ENCODE measurements at places on chromosomes 3 and 15.

DNA sequence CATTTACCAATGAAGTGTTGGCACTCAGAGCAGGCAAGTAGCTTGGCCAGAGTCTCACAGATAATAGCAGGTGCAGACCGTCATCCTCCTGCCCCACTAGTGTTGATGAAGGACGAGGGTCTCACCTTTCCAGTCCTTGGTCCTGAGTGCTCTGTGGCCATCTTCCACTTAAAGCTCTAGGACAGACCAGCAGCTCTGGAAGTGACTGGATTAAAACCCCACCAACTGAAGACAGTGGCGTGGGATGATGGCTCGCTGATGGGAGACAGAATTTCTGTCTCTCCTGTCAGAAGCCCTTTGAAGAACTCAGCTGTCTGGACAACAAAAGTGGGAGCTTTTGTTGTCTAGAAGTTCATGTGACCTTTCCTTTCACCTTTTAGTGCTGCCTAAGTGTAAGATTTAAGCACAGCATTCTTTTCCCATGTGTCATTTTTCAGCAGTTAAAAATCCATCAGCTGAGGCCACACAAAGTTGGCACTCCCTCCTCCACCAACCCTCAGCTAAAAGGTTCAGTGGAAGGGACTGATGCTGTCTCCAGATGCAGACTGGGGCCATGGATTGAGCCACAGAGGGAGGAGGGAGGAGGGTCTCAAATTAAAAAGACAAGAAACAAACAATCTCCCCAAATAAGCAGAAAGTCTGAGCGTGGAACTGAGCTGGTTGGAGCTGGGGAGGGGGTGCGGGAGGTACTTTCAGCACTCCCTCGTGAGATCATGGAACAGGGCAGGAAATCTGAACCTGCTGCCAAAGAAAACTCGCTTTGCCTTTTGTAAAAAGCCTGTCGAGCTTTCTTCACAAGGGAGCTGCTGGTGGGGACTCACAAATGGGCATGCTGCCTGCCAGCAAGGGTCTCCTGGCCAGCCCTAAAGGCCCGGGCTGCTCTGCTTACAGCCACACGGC is 148.5 kb upstream of the CTDSPL start:
- DNase-seq: no peak

- DNase-seq: no peak
Observed at GRCh38 chr3:23519314-23520208, 286.2 kb upstream of the UBE2E1 start.

- no peak for DNase-seq
Observed at GRCh38 chr3:100087198-100087597, 27.1 kb downstream of the FILIP1L start.

DNA sequence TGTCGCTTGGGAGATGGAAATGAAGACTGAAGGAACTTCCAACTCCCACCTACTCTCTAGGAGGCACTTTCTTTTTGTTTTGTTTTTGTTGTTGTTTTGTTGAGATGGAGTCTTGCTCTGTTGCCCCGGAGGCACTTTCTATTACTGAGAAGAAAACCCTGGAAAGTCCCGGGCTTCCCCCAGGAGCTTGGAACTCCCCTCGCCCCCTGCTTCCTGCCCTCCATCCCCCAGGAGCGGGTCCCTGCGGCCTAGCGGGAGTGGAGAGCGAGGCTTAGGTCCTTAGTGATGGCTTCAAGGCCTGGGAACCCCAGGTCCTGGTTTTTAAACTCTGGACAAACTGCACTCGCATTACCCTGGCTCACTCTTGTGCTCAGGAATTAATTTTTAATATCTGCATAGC is 195.7 kb downstream of the OCA2 start:
- no peak for DNase-seq

DNA sequence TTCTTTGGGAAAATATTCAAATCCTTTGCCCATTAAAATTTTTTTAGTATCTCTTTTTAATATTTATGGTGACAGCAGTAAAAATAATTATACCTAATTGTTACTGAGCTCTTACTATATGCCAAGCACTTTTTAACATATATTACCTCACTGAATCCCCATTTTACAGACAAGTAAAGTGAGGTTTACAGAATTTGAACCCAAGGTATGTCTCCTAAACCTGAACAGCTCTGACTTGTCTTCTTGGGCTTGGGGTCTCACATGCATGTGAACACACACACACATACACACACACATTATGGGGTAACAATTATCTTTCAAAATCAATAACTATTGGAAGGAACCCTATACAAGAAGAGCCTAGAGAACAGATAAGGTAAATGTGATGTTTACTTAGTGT is 62.2 kb upstream of the ADCY5 start:
- DNase-seq: no peak

GRCh38 chr3:188191460-188191859 is 37.5 kb downstream of the LPP start:
- DNase-seq: no peak

DNA sequence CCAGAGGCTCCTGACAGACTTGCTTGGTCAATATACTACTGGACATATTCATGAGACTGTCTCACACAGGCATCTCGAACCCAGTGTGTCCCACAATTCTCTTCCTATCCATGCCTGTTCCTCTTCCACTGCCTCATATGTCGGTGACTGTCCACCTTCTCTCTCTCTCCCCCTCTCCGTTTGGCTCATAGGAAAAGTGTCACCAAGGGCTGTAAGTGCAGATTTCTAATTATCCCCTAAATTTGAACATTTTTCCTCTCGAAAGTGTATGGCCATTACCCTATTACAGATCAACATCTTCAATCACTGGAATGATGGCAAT is 22.5 kb upstream of the MUC20 start:
- no peak for DNase-seq

DNA sequence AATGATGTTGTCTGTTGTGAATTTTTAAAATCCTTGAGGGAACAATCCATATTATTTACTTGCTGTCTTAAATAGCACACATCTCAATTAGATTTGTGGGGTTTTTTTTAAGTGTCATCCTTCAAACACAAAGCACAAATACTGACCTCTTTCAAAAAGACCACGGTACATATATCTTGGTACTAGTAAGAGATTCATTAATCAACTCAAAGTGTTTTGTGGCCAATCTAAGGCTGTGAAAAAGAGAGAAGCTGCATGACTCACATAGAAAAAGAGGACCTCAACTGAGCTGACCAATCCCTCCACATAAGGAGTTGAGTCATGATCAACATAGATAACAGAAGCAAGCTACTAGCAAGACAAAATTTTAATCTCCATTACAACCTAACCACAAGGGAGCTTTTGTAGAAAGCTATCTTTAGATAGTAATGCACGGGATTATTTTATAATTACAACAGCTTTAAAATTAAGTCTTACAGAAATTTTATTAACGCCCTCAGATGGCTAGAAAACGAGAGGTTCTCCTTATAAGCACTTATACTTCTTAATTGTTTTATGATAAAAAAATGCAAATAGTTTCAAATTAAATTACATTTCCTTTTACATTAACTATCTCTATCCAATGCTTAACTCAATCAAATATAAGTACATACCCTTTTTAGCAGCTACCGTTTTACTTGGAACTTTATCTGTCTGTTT is 60.5 kb downstream of the TOP2B start:
- no peak for DNase-seq

- no peak for DNase-seq
Observed at GRCh38 chr3:21154911-21155310, 596.1 kb downstream of the ZNF385D start.

GRCh38 chr15:31609906-31610305 is 283.3 kb downstream of the KLF13 start:
- no peak for DNase-seq

GRCh38 chr3:127068111-127068810 is 85.3 kb downstream of the PLXNA1 start:
- no peak for DNase-seq

- DNase-seq: peak; percentile 24
Observed at GRCh38 chr3:70980646-70981170, 602.8 kb downstream of the FOXP1 start.

DNA sequence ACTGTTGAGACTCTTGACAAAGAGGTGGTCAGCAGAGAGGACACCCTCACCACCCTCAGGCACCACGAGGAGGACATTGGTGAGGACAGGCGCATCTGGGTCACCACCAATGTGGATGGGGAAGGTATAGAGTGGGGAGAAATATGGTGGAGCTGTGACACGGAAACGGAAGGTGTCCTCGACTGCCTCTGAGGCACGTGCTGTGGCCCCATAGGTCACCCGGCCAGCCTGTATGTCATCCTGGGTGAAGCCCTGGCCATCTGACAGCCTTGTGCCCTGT is 24.4 kb downstream of the CSPG4 start:
- DNase-seq: no peak
